ENCODE measurements at places on chromosomes 7 and 10. TPM values are rescaled to one million over a fixed set of nuclear protein-coding genes. Genes with fewer than 3 reads are reported as not detected.

- H3K4me3 ChIP-seq: no peak overlapping the region
- peaks cover 3% of the 10 kb centered on the region for H3K4me1 ChIP-seq
- H3K27ac ChIP-seq: no peak overlapping the region
- H3K27me3 ChIP-seq: no peaks in the 10 kb centered on the region
Measured at GRCh38 chr7:3897430-3898372, 596.6 kb downstream of the SDK1 start.

DNA sequence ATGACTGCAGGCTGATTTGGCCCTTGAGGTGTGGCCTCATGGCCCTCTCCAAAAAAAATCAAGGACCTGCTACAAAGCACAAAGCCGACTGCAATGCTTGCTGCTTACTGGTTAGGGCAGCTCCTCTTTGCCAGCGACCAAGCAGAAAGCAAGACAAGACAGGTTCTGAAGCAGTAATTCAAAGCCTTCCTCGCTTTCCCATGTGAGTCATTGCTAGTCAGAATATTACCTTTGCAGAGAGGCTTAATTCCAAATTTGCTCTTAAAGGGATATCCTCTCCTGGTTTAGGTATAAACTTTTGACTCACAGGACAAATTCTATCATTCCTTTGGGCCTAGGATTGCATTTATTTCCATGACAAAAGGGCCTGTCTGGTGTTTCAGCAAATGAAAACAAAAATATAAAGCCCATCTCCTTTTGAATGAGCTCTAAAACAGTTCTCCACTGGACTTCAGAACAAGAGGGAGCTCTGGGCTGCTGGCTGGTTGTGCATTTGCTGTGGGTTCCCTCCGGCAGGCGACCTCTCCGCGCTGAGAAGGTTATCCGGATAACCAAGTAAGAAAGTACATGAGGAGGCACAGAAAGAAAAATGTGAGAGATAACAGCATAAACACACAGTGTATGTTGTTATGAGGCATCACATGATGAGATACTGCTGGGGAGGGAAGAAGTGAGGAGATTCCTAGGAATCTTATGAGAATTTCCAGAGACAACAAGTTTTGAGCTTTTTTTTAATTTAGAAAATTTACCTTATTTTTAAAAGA is 90.8 kb downstream of the EGFR start:
- H3K27me3 ChIP-seq: no peaks in the 10 kb centered on the region
- peaks cover 4% of the 10 kb centered on the region for H3K4me1 ChIP-seq
- H3K27ac ChIP-seq: no peak overlapping the region
- no peak for DNase-seq

- H3K36me3 ChIP-seq: peaks cover 4% of the 10 kb centered on the region
- H3K27ac ChIP-seq: no peak overlapping the region
- no peaks in the 10 kb centered on the region for H3K4me1 ChIP-seq
- H3K27me3 ChIP-seq: no peaks in the 10 kb centered on the region
- H3K4me3 ChIP-seq: no peak overlapping the region
- DNase-seq: no peak
Measured at GRCh38 chr7:91875851-91876250, 4.7 kb downstream of the MTERF1 start.

DNA sequence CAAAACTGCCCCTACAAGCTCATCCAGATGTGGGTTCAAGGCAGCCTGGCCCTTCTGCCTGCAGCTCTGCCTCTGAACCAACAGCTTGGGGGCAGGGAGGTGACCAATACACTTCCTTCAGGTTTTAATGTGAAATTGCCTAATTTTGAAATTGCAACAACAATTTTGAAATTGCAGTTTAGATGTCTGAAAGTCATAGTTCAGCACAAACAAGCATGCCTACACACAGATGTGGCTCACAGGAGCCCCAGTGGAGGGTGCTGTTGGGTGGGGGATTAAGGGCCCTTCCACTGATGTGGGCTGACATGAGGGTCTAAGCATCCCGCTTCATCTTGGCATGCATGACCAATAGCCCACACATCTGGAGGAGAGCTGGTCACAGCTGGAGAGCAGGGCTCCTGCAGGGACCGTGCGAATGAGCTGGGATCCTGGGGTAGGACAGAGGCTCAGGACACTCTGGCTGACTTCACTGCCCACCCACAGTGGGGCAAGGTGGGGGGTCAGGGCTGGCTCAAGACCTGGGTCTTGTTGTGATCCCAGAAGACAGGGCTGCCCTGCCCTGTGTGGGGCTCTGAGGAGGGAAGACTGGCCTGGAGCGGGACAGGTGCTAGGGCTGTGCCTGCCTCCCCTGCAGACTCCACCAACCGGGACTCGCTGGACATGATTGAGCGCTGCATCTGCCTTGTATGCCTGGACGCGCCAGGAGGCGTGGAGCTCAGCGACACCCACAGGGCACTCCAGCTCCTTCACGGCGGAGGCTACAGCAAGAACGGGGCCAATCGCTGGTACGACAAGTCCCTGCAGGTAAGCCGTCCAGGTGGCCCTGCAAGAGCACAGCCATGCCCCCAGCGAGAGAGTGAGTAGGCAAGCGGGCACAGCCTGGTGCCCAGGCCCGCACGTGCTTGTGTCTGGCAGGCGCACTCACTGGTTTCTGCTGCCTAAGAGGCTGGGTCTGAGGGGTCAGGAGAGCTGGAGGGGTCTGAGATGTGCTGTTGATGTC is 32.3 kb downstream of the CHAT start:
- H3K27ac ChIP-seq: no peak overlapping the region
- DNase-seq: peak; percentile 68
- no peaks in the 10 kb centered on the region for H3K36me3 ChIP-seq
- H3K27me3 ChIP-seq: no peaks in the 10 kb centered on the region
- no peaks in the 10 kb centered on the region for H3K4me1 ChIP-seq

DNA sequence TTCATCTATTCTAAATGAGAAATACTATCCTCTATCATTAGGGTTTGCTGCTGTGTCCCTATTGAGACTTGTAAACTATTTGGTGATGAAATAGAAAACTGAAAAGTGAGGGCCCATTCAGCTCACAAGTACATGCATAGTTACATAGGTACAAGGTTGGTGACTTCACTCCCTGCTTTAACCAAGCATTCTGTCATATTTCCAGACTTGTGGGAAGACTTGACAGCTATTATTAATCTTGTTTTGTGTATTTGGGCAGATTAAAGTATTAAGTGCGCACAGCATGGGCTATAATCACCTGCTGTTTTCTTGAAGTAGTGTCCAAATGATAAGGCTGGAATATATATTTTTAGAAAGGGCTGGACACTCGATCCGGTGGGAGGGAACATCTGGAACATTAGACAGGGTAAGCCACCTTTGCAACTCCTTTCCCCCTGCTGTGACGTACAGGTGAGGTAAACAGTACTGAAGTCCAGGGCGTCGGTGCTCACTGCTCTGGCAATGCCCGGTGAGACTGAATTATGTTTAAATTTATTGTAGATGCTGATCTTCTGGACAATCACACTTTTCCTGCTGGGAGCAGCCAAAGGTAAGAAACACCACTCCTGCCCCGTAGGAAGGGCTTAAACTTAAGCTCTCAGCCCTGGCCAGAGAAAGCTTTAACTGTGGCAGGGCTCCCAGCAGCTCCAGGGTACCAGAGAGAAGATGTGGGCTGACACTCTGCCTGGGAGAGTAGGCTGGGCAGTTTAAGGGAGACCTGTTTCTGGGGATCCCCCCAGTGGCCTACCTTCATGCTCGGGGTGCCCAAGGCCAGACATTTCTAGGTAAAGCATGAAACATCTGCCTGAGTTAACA is at the start of gene PNLIPRP1:
TSS of gene PNLIPRP1 (plus strand) at position 370 of the 855 bp plus-strand sequence. CDS start at position 541, 171 bp downstream.
- no peak within 1 kb of the TSS for H3K27ac ChIP-seq
- no peaks in the 10 kb centered on the region for H3K27me3 ChIP-seq
- no peak for DNase-seq
- H3K4me1 ChIP-seq: no peaks in the 10 kb centered on the region
- no peaks in the 10 kb centered on the region for H3K36me3 ChIP-seq

DNA sequence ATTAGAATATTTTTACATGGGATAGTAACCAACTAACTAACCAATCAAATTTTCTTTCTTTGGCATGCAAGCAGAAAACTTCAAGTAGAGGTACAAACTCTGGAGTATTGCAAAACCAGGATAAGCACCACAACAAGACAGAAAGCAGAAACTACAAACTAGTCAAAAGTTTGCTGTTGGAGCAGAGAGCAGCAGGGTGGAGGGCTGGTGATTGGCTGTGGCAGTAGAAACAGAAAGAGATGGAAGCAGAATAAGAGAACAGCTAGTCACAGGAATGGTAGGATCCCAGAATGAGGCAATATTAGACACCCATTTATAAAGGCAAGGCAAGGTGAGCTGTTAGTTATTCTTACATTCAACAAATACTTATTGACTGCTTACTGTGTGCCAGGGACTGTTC is 6.8 kb upstream of the MACC1 start:
- H3K36me3 ChIP-seq: no peaks in the 10 kb centered on the region
- no peaks in the 10 kb centered on the region for H3K4me1 ChIP-seq
- no peaks in the 10 kb centered on the region for H3K27me3 ChIP-seq
- H3K4me3 ChIP-seq: no peak overlapping the region
- no peak for DNase-seq
- H3K27ac ChIP-seq: no peak overlapping the region

DNA sequence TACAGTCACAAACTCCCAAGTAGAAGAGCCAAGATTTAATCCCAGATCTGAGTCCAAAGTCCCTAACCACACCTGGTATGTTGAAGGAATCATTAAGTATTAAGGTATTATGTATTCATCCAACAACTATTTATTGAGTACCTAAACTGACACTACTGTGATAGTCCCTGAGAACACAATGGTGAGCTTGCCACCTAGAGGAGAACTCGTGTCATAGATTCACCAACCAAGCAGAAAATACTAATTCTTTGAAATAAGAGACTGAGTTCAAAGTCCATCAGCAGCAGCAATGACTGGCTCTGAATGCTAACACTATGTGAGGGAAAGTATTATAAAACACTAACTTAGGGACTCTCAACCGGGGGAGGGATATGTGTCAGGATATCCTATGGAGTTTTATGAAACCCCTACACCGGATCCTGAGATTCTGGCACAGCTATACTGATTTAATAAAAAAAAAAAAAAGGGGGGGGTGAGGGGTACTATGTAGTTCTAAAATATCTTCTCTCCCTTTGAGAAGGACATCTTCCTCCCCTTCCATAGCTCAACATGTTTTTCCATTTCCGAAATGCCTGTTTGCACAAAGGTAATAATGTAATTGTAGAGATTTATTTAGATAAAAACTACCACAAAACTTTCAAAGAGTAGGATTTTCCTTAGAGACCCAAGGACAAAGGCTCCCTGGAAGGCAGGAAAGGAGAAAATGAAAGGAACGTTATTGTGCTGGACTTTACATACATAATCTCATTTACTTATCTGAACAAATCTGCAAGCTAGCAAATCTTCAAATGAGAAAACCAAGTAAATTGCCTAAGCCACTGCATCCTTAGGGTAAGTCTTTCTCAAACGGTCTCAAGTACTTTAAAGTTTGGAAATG is 1.6 kb downstream of the NCOA4 start:
- H3K27ac ChIP-seq: no peak overlapping the region
- H3K4me3 ChIP-seq: peak overlapping the region; percentile 78
- no peak for DNase-seq
- H3K36me3 ChIP-seq: no peaks in the 10 kb centered on the region
- no peaks in the 10 kb centered on the region for H3K27me3 ChIP-seq
- H3K4me1 ChIP-seq: peaks cover 8% of the 10 kb centered on the region

DNA sequence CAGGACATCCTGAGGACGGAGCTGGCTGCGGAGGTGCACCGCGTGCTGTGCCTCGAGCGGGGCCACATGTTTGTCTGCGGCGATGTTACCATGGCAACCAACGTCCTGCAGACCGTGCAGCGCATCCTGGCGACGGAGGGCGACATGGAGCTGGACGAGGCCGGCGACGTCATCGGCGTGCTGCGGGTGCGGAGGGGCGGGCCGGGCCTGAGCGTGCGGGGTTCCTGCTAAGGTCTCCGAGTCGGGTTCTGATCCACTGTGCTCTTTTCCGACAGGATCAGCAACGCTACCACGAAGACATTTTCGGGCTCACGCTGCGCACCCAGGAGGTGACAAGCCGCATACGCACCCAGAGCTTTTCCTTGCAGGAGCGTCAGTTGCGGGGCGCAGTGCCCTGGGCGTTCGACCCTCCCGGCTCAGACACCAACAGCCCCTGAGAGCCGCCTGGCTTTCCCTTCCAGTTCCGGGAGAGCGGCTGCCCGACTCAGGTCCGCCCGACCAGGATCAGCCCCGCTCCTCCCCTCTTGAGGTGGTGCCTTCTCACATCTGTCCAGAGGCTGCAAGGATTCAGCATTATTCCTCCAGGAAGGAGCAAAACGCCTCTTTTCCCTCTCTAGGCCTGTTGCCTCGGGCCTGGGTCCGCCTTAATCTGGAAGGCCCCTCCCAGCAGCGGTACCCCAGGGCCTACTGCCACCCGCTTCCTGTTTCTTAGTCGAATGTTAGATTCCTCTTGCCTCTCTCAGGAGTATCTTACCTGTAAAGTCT is 10.4 kb downstream of the ATG9B start:
- H3K27ac ChIP-seq: no peak overlapping the region
- no peaks in the 10 kb centered on the region for H3K27me3 ChIP-seq
- H3K4me3 ChIP-seq: no peak overlapping the region
- no peaks in the 10 kb centered on the region for H3K36me3 ChIP-seq
- H3K4me1 ChIP-seq: no peaks in the 10 kb centered on the region
- DNase-seq: peak; percentile 88

DNA sequence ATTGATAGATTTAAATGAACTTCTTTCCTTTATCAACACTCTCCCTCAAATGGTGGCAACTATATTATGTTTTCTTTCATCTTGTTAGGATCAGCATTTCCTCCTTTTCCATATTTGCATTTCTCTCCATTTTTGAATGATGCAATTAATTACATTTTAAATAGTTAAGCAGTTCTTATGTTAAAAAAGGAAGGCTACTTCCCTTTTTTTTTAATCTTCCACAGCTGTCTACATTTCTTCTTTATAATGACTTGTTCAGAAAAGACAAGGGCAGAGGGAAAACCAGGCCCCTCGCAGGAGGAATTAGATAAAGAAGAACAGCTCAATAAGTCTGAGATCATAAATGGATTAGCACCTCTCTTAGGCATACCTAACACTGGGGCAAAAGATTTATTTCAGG is 208.9 kb downstream of the ARL4A start:
- no peaks in the 10 kb centered on the region for H3K27me3 ChIP-seq
- no peak for DNase-seq
- H3K4me1 ChIP-seq: no peaks in the 10 kb centered on the region
- H3K36me3 ChIP-seq: no peaks in the 10 kb centered on the region

DNA sequence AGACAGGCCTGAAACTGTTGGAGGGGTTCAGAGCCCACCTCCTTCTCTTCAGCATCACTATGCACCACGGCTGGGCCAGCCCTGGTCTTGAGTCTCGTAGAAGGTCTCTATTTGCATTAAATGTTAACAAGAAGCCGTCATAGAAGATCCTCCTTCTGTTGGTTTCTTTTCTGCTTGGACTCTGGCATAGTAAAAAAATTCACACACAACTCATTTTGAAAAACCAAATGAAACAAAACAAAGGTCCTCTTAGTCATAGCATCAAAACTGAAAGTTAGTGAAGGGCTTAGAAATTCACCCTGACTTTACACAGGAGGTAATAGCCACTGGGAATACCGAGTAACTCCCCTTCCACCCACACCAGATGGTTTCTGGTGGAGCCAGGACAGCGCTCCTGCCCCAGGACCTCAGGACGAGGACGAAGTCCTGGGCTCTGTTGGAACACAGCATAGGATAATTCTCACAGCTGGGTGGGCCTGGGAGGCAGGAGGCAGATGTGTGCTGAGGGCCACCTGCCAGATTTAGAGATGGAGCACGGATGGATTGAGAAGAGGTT is 248.4 kb upstream of the KLF6 start:
- no peak overlapping the region for H3K4me3 ChIP-seq
- no peak overlapping the region for H3K27ac ChIP-seq
- H3K36me3 ChIP-seq: no peaks in the 10 kb centered on the region
- H3K4me1 ChIP-seq: no peaks in the 10 kb centered on the region
- no peaks in the 10 kb centered on the region for H3K27me3 ChIP-seq
- no peak for DNase-seq

CDHR3 gene
- polyA plus RNA-seq: 1.0 TPM

NUDCD3 gene
- polyA plus RNA-seq: 41.7 TPM

ABCC2 gene
- 0.33 TPM for polyA plus RNA-seq

VPS41 gene
- polyA plus RNA-seq: 22.0 TPM

Data from aorta (tissue), 5 donors.